Hypothalamus (tissue), 51 donors: ENCODE measurements at places on chromosomes 12 and 14.

GRCh38 chr12:4855121-4855924 is 54.4 kb upstream of the KCNA1 start:
- no peak for DNase-seq

GRCh38 chr12:129776977-129777667 is 126.7 kb downstream of the TMEM132D start:
- no peak for DNase-seq

DNA sequence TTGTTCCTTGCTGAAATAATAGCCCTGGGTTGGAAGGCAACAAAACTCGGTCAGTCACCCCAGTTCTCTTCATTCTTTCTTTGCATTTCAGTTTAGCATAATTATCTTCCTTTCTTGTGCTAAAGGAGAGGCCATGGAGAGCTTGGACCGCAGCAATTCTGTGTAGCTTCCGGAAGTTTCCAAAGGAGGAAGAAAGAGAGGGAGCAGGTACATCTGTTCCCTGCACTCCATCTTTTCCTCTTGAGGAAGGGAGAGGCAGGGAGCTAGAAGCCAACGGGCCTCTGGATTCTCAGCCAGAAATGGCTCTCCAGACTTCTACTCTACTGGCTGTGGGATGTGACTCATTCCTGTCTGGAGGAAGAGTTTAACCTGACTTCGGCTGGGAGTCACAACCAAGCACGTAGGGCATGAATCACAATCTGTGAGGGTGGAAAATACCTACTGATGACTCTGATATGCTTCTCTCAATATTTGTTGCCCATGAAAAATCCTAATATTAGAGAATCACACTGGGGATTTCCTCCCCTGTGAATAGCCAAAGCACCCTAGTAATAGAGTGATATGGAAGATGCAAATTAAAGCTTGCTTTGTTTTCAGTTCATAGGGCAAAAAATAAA is 17.0 kb downstream of the ANO6 start:
- DNase-seq, result no peak

DNA sequence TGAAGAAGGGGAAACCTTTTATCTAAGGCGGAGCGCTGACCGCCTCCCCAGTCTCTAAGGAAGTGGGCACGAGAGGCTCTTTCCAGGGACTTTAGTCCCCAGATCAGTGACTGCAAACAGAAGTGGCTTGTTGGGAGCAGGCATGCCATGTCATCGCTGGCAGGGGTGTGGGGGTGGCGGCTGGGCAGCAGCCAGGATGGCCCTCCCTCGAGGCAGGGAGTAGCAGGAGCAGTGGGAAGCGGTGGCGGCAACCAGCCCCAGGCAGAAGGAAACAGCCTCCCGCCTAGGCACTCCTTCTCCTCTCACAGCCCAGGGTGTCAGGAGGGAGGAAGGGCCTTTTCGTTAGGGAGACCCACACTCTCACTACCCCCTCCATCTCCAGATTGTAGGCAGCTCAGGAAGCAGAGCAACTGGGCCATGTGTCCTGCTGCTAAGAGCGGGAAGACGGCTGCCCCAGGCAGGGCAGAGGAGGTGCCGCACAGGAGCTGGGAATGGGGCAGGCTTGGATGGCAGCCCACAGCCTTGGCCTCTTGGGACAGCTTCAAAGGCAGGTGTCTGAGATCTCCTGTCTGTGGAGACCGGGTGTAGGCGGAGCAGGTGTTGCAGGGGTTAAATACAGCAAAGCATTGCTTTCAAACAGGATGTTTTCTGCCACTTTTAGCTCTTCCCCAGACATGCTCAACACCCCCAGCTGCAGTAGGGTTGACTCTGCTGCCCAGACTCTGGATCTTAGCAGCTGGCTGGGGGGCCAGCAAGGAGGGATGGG is 21.8 kb downstream of the VDR start:
- DNase-seq, result no peak

DNA sequence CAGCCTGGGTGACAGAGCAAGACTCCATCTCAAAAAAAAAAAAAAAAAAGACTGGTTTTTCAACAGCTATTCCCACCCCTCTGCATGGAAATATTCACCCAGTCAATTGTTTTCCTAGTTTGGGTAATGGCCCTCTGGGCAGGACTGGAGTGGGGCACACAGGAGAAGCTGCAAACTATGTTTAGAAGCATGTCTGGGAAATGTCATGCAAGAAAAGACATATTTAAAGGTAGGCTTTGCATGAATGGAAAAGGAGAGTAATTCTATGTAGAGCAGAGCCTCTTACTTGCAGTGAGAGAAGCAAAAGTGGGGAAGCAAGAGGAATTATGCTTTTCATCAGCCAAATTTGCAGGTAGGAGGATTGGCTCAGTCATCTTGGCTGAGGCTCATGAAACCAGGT is 276.5 kb upstream of the PLEKHG7 start:
- no peak for DNase-seq
